ENCODE measurements at places on chromosomes 12 and 14. TPM values are rescaled to one million over a fixed set of nuclear protein-coding genes. Genes with fewer than 3 reads are reported as not detected.

The SDSL gene
- 11.6 TPM for total RNA-seq

The GDF3 gene
- not detected for total RNA-seq

DNA sequence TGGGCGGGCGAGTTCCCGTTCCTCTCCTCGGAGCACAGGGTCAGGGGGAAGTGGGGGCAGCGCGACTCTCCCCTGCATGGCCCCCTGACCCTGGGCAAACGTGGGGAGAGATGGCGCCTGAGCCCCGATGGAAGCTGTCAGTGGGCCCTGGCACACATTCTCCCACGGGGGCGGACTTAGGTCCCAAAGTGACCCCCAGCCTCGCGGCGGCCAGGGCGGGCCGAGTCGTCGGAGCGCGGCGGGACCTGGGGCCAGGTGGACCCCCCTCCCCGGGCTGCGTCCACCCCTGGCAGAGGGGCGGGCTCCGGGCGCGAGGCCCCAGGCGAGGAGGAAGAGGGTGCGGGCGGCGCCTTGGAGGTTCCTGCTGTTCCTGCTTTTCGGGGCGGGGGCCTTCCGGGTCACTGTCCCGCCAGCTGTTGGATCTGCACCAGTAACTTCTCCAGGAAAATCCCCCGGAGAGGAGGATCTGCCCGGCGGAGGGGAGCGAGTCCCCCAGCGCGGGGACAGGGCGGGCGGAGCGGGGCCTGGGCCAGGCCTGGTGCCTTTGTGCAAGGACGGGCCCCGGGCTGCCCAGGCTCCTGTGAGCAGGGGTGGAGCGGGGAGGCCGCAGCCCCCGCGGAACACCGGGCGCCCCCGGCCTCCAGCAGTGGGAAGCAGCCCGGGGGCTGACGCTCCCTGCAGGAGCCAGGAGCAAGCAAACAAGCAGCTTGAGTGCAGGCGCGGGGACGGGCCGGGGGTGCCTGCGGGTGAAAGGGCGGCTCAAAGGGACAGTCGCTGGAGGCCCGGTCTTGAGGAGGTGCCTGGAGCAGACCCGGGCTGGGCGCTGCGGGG lies 15.3 kb downstream of the TNFAIP2 start:
- H3K27me3 ChIP-seq, result no peaks in the 10 kb centered on the region
- H3K4me3 ChIP-seq, result peak overlapping the region; percentile 66
- peaks cover 23% of the 10 kb centered on the region for H3K36me3 ChIP-seq
- peaks cover 43% of the 10 kb centered on the region for H3K4me1 ChIP-seq

- H3K4me1 ChIP-seq, result peaks cover 46% of the 10 kb centered on the region
- peak overlapping the region; percentile 99 for H3K27ac ChIP-seq
- H3K4me3 ChIP-seq, result peak overlapping the region; percentile 96
- peak; percentile 60 for DNase-seq
- H3K36me3 ChIP-seq, result peaks cover 6% of the 10 kb centered on the region
Measured at GRCh38 chr12:57522887-57523705, 472 bp downstream of the MBD6 start.

GRCh38 chr12:8970432-8970831 lies 18.9 kb upstream of the KLRG1 start:
- H3K36me3 ChIP-seq, result peaks cover 6% of the 10 kb centered on the region
- H3K27ac ChIP-seq, result no peak overlapping the region
- no peak for DNase-seq
- no peak overlapping the region for H3K4me3 ChIP-seq
- no peaks in the 10 kb centered on the region for H3K4me1 ChIP-seq
- no peaks in the 10 kb centered on the region for H3K27me3 ChIP-seq

- H3K4me3 ChIP-seq, result no peak overlapping the region
- no peak for DNase-seq
- H3K36me3 ChIP-seq, result no peaks in the 10 kb centered on the region
- H3K27me3 ChIP-seq, result peaks cover 6% of the 10 kb centered on the region
- no peaks in the 10 kb centered on the region for H3K4me1 ChIP-seq
Measured at GRCh38 chr12:92753976-92754885, 51.4 kb downstream of the PLEKHG7 start.

GRCh38 chr14:83757916-83758315 lies 1772.0 kb upstream of the FLRT2 start:
- DNase-seq, result no peak
- no peak overlapping the region for H3K4me3 ChIP-seq
- H3K27me3 ChIP-seq, result no peaks in the 10 kb centered on the region
- H3K4me1 ChIP-seq, result peaks cover 12% of the 10 kb centered on the region

DNA sequence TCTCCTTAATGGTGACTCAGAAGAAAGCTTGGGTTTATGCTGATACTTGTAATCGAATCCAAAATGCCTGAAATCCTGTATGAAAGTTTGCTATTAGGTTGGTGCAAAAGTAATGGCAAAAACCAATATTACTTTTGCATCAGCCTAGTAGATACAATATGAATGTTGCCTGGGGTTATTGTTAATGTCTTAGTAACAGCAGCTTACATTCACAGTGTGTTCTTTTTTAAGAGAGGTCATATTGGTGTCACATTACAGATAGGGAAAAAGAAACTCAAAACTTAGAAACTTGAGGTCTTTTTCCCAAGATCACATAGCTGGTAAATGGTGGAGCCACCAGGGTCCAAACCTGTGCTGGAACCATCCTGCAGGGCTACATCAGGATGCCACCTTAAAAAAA lies 25.2 kb downstream of the SRGAP1 start:
- peaks cover 6% of the 10 kb centered on the region for H3K4me1 ChIP-seq
- H3K27ac ChIP-seq, result no peak overlapping the region
- H3K36me3 ChIP-seq, result no peaks in the 10 kb centered on the region
- DNase-seq, result no peak
- no peaks in the 10 kb centered on the region for H3K27me3 ChIP-seq
- H3K4me3 ChIP-seq, result no peak overlapping the region

DNA sequence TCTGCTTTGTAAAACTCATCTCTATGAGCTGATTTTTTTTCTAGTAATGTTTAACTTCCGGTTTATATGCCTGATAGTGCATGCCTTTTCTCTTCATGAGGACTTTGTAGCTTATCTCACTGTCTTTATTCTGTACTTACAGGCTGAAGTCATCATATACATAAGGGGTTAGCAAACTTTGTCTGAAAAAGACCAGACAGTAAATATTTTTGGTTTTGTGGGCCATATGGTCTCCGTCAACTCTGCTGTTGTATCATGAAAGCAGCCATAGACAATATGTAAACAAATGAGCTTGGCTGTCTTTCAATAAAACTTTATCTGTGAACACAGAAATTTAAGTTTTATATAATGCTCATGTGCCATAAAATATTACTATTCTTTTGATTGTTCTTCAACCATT lies 172.1 kb downstream of the GXYLT1 start:
- peaks cover 14% of the 10 kb centered on the region for H3K4me1 ChIP-seq
- no peaks in the 10 kb centered on the region for H3K27me3 ChIP-seq
- peak overlapping the region; percentile 75 for H3K27ac ChIP-seq
- H3K4me3 ChIP-seq, result no peak overlapping the region
- H3K36me3 ChIP-seq, result no peaks in the 10 kb centered on the region
